Colonic mucosa (tissue), 4 donors: ENCODE measurements at places on chromosomes 1 and 21. TPM values are rescaled to one million over a fixed set of nuclear protein-coding genes. Genes with fewer than 3 reads are reported as not detected.

DNA sequence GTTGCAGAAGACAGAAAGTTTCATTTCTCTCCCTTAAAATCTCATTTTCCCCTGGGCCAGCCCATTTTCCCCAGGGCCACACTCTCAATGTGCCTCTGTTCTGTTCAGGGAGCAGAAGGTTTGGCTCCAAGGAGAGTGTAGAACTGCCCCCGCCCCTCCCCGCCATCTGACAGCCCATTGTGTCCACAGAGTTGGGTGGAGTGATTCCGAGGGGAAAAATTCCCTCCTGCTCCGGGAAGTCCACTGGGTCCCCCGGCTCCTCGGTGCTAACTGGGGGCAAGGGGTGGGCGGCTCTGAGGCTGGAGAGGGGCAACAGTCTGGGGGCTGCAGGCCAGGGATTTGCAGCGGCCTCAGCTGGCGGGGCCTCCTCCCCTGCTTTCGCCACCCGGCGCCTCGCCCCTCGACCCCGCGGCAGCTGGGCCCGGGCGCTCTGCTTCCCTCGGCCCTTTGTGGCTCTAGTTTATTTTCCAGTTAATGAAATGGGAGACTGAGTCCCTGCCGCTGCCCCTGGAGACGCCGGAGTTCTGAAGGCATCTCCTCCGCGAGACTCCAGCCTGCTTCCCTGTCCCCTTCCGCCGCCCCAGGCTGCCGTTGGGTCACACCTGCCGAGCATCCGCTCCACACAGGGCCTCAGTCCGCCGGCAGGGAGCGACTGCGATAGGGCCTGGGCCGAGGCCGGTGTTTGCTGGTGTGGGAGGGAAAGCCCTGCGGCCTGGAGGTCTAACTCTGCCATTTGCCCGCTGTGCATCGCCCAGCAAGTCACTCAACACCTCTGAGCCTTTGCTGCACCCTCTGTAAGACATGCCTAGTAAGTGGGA is 14.7 kb upstream of the KIRREL1 start:
- DNase-seq = peak; percentile 60

DNA sequence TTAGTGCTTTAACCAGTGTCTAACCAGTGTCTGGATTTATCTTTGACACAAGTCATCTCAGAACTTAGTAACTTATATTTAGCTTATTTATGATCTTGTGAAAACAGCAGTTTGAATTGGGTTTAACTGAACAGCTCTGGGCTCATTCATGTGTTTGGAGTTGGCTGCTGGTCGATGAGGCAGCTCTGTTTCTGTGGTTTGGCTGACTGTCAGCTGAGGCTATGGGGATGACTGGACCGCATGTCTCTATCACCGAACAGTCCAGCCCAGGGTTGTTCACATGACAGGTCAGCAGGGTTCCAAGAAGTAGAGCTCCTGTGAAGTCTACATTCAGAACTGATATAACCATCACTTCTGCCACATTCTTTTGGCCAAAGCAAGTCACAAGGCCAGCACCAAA is 29.1 kb upstream of the C21orf91 start:
- DNase-seq = peak; percentile 33

DNA sequence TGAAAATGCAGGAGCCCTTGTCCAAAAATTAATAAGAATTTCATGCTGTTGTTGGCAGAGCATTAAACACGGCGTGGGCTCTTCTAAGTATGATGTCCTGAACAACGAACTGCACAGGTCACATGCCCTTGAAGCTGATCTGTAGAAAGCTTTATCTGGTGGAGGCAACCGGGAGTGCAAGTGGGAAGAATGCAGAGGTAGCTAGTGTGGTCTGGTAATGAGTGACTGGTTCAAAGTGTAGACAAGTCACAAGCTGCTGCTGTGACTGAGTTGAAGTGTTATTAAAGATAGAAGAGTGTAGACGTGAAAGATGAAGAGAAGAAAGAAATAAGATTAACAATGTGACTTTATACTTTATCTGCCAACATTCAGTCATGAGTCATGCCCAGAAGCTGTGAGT is 361.9 kb downstream of the TTLL7 start:
- no peak for DNase-seq

DNA sequence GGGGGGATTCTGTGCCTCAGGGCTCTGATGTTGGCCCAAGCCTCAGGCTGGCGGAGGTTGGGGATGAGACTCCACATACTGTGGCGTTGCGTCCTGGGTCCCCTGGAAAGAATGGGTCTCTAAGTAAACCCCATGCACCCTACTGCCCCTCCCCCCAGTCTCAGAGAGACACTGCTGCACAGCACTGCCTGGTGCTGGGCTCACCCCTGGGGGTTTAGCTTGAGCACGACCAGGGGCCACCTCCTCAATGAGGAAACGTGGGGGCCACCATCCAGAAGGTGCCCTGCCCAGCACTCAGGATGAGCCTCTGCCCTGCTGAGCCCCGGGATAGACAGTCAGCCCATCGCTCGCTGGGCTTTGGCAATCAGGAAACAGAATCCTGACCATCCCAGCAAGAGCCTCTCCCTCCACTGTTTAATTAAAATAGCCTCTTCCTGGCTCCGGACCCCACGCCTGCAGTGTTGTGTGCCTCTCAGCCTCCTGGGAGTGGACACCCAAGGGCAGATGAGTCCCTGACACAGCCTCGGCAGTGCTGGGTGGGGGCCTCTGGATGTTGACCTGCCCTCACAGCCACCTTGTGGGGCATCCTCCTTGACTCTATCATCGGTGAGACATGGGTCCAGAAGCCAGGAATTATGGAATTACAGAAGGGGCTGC is 3.5 kb upstream of the KRTAP10-4 start:
- no peak for DNase-seq

DNA sequence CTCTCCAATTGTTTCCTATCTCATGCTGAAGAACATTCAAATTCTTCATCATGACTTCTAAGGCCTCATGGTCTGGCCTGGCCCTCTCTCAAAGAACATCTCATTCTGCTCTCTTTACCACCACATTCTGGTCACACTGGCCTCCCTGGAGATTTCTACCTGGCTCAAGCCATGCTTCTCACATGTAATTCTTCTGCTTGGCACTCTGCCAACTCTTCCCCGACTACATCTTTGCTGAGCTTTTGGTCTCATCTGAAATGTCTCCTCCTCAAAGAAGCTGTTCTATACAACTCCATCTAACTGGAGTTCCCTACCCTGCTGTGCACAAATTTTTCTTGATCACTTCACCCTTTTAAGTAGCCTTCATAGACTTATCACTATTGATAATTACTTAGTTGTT is 1.4 kb upstream of the TBX19 start:
- no peak for DNase-seq

DNA sequence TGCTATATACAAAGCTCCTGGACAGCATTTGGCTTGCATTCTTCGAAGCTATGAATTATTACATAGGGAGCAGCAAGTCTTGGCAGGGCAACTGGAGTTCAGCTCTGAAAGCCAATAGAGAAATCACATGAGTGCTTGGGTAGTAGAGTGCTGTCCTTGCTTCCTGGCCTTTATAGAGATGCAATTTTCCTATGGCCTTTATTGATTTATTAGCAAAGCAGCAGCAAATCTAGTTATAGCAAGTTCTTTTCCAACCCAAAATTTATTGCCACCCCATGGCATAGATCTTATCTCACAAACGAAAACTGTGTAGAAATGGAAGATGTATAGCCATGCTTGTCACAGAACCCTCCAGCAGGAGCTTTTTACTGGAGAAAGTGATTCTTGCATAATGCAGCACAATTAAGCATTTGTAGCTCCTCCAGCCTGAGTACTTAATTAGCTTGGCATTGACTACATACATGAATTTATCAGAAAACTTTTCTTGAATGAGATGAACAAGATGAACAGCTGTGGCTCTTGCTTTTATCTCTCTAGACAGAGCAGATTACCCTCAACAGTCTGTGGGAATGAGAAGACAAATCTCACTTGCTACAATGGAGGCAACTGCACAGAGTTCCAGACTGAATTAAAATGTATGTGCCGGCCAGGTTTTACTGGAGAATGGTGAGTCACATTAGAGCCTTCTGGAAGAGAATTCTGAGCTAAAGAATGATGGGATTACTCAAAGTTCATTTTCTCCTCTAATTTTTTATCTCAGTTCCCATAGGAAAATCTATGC is 170.1 kb downstream of the CRB1 start:
- DNase-seq = no peak

DNA sequence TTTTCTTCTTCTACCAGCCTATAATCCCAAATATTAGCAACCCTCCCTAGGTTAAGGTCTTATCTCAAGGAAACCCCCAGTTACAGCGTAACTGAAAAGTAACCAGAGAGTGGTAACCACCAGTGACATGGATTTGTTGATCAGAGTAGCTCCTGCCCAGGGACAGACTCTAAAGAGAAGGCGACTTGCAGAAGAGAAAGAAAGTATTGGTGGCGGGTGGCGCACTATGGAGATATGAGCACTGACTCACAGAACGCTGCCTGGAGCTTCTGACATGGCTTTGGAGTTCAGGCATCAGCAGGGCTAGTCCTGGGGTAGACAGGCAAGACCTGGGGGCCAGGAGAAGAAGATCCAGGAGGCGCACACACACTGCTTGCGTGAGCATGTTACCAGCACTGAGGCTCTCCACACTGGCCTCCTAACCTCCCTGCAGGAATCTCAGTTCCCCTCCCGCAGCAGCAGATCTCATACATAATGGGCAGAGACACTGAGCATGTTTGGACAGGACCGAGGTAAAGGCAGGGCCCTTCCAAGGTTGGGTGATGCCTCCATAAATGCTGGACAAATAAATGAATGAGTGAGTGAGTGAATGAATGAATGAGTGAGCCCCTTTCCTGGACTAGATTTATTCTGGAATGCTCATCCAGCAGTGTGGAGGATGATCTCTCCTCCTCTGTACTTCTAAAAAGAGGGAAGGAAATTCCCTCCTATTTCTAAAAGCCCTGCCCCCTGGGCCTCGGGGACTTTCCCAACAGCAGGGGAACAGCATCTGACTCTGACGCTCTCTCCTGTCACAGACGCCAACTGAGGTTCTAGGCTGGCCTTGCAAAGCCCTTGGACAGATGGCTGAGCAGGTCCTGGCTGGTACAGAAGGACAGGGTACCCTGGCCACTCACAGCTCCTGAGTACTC is 175.5 kb downstream of the CLIC6 start:
- no peak for DNase-seq

DNA sequence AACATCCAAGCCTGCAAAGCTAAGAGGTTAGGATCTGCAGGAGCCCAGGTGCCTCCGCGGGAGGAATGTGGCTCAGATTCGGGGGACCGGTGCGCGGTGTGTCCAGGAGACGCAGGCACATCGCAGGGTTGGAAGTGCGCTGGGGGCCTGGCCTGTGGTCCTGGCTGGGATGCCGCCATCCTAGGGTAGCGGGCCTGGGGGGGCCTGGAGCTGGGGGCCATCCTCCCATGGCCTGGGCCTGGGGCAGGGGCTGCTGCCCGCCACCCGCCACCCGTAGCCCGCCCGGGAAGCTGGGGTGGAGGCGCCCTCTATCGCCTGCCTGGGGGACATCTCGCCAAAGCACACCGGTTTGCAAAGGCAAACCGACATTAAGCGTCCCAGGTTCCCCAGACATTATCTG is 170.6 kb upstream of the ARHGEF16 start:
- DNase-seq = peak; percentile 28

LDLRAD1 gene
- total RNA-seq = not detected

- DNase-seq = no peak
Measured at GRCh38 chr1:82560566-82560965, 759.8 kb downstream of the ADGRL2 start.

DNA sequence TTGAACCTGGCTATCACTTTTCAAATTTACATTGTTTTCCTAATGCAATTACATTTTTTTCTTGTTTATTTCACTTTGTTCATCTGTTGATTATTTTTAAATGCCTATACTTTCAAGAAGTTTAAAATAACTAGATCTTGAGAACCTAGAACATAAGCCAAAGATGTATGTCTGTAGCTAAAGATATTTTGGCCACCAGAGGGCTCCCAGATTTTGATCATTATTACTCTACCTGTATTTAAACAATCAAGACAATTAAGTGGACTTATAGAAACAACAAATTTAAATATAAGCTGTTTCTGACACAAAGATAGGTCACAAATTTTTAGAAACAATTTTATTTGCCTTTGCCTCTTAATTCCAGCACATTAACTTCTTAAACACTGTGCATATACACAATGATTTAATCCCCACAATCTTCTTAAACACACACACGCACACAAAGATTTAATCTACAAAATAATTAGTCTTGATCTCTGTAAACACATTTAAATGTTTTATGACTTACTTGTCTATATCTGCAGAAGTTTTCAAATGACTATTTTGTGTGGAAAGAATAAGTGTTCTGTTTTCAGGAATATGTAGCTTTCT is 380.0 kb downstream of the DSCAM start:
- DNase-seq = no peak

LCE1F gene
- not detected for total RNA-seq

DNA sequence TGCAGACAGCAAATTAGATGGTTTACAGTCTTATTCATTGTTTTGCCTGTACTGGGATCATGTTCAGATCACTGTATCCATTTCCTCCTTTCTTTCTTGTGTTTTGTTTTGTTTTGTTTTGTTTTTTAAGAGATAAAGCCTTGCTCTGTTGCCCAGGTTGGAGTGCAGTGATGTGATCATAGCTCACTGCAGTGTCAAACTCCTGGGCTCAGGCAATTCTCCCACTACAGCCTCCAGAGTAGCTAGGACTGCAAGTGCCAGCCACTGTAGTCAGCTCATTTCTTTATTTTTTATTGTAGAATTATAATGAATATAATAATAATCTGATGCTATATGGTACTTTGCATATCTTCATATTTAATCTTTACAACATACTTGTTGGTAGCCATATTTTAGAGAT is 403.7 kb upstream of the B3GALT2 start:
- no peak for DNase-seq

- no peak for DNase-seq
Measured at GRCh38 chr1:115036814-115037507, 7.3 kb downstream of the TSHB start.

GRCh38 chr1:156073740-156074139 is 8.5 kb downstream of the MEX3A start:
- DNase-seq = no peak

RGS2 gene
- 28.6 TPM for total RNA-seq
